ENCODE measurements at places on chromosomes 2 and 18. TPM values are rescaled to one million over a fixed set of nuclear protein-coding genes. Genes with fewer than 3 reads are reported as not detected.

DNA sequence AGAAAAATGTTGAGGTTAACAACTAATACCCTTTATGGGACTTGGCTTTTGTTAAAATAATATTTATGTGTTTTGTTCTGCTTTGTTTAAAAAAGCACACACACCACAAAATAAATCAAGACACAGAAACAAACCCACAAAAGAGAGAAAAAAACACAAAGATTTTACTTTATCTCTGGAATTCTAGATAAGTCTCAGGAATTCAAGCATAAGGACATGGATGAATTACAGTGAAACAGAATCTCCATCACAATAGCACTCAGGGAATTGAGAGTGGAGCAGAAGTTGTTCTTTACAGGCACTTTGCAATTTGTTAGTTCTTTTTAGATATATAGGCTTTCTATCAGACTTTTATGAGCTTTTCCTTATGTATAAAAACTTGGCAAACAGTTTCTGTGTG is 360.9 kb upstream of the ZC3H15 start:
- no peak for DNase-seq

GALNT14 gene
- 21.8 TPM for total RNA-seq

- no peak for DNase-seq
Measured at GRCh38 chr2:127125821-127126220, 18.9 kb upstream of the BIN1 start.

GRCh38 chr2:203451689-203452088 is 83.4 kb downstream of the RAPH1 start:
- DNase-seq = no peak

DNA sequence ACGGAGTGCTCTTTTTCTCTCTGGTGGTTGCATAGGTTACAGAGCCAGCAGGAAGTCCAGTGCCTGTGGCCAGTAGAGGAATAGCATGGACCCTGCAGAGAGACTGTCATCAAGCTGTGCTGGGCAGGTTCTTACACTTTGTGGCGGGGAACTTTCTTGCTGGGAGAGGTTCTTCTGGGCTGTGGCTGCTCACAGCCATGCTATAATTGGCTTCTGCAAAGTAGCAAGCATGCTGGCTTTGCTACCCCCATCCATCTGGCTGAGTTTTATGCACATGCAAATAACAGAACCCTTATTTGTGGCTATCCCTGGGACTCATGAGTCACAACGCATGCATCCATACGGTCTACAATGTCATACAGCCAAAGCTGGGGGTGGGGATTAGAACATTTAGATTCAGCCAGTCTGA is 68.9 kb downstream of the PLCL1 start:
- DNase-seq = no peak

FLACC1 gene
- 0.45 TPM for total RNA-seq

DNA sequence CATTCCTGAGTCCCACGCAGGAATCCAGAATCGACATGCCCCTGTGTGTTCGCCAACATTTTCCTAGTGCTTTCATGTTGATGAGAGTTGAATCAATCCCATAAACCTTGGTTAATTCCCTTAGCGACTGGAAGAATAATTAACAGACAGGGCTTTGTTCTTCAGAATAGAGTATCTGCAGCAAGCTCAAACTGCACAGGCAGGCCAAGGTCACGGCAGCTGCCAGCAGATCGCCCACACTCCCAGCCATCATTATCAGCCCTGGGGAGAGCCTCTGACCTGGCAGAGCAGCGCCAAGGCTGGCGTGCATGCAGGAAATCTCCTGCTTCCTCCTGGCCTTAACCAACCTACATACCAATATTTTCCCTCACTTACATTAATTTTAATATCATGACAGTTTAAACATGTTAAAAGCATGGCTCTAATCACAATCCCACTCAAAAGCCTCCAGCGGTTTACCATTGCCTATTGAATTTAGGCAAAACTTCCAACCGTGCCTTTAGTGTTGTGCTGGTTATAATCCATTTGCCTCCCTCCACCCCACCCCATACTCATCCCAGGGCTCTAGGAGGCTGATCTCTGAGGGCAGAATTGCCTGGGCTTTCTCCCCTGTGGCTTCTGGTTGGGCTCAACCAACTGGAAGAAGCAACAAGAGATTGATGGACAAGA is 46.8 kb upstream of the NCK2 start:
- no peak for DNase-seq

TMSB10 gene
- total RNA-seq = 6,173 TPM

GRCh38 chr2:39665811-39666490 is at the start of gene TMEM178A:
Gene TMEM178A (plus strand): TSS chr2:39665917. CDS start chr2:39665975, 58 bp downstream.
- no peak for DNase-seq

DNA sequence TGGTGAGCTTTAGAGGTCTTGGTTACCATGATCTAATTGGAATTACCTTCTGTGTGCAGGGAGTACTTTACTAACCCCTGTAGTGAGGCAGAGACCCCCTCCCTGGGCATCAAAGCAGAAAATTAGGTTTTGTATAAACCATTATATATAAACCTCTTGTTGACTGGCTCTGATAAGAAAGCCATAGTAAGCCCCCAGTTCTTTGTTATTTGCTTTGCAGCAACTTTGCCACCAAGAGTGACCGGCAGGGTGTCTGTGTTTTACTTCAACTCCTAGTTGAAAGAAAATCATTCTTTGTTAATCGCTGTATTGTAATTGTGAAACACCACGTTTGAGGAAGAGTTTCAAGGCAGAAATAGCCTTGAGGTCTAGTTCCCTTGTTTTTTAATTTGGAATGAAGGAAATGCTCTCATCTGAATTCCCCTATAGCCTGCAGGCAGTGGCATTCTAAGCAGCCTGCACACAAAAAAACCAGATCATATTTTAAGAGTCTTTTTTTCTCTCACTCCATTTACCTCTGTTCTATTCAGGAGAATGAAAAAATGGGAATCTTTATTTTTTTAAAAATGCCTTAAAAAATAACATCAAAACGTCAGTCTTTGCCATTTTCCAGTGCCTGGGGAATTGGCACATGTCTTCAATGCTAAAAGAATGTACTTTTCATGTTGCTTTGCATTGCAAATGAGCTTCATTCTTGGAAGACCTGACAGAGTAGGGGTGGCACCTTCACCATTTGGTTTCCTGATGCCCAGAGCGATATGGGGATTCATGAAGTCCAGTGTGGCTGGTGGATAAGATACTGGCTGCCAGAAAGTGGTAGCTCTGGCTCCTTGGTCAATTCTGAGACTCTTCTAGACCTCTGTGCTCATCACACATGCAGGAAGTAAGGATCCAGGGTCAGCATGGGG is 338.1 kb downstream of the SLC4A3 start:
- no peak for DNase-seq

DNA sequence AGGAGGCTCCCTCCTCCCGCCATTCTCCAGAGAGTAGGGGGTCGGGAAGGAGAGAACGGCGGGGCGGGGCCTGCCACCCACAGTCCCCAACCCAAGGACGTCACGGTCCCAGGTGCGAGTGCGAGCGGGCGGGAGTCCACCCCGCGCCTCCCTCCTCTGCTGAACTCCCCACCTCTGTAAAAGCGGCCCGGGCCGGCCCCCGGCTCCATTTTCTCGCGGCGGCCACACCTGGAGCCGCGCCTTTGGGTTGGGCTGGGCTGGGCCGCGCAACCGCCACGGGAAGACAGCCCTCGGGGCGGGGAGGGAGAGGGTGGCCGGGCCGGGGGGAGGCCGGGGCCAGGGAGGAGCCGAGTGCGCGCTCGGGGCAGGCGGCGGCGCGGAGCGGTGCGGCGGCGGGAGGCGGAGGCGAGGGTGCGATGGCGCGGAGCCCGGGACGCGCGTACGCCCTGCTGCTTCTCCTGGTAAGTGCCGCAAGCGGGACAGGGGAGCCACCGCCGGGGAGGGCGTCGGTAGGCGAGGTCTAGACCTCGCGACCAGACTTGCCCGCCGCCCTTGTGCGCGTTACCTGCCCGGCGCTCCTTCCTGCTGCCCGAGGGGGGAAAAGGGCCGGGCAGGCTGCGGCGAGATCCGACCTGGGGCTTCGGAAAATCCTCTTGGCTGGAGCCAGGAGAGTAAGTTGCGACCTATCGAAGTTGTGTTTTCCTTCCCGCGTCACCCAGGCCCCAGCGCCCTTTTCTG is at the start of gene DSG2:
Gene DSG2 (plus strand): TSS at position 342 of the 738 bp plus-strand sequence. CDS start 75 bp downstream, at position 417.
- no peak for DNase-seq

STK17B gene
- 23.2 TPM for total RNA-seq

DNA sequence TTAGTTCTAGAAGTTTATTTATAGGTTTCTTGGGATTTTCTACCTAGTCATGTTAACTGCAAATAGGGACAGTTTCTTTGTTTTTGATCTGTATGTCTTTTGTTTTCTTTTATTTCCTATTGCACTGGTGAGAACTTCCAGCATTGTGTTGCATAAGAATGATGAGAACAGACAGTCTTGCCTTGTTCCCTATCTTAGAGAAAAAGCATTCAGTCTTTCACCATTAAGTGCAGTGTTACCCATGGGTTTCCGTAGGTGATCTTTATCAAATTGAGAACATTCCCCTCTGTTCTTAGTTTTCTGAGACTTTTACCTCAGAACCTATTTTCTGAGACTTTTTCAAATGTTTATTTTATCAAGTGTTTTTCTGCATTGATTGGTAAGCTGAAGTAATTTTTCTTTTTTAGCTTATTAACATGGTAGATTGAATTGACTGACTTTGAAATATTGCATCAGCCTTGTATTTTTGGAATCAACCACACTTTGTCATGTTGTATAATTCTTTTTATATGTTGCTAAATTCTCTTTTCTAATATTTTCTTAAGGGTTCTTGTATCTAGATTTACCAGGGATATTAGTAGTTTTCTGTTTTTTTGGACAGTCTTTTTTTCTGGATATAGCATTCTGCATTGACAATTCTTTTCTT is 17.2 kb downstream of the MFSD6 start:
- DNase-seq = no peak

DNA sequence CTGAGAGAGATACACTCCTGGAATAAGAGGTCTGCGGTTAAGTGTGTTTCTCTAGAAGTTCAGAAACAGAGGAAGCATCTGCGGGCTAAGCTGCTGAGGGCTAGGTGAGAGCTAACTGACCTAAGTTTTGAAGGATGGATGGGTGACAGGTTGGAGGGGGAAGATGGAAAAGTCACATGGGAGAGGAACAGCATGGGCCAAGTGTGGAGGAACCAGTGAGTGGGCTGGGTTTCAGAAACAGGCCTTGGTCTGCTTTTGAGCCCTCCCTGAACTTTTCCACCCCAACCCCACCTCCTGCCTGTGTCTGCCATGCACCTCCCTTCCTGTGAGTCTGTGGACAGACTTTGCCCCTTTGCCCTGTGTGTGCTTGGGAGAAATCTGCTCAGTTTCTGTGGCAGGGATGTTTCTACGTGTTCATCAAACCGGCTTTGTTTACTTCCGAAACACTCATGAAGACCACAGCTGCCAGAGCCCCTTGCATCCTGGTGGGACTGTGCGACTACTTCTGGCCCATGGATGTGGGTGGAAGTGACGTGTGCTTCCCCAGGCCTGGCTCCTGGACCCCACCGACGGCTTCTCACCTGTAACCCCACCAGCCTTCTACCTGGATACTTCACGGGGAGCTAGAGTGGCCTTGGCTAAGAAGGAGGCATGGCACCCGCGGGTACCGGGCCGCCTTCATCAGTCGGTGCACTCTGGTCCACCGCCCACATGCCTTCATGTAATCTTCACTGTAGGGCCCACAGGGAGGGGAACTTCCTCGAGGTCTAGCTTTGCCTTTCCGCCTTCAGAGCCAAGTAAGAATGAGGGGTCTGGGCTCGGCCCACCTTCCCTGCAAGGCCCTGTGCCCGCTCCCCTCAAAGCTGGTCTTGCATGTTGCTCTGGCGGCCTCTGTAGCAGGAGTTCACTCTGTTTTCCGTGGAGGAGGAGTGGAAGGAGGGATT is 1.4 kb upstream of the HPCAL1 start:
- DNase-seq = no peak

- DNase-seq = no peak
Measured at GRCh38 chr18:7023581-7023980, 94.0 kb downstream of the LAMA1 start.

DNA sequence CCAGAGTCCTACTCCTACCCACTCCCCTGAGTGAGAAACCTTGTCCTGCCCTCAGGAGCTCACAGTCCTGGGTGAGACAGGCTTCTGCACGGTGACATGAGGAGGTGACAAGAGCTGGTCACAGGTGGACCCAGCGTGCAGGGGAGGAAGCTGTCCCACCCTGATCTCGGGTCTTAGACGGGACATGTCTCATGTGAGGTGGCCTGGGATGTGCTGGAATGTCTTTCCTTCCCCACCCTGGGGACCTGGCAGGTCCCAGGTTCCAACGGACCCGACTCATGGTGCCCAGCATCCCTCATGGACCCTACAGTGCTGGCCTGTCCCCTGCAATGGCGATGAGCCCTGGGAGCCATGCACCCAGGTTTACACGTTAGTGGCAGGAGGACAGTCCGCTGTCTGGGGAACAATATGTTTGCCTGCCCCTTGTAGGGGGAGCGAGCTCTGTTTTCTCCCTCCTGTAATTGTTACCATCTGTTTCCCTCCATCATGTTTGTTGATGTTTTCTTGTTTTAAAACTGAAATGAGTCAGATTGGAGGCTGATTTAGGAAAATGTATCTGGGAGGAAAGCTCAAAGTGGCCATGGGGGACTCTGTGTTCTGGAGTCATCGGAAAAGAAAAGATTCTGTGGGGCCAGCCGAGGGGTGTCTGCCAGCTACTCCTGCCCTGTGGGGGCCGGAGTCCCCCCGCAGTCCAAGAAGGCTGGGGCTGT is 238.1 kb downstream of the KLHL29 start:
- no peak for DNase-seq

LRRC30 gene
- not detected for total RNA-seq

DNA sequence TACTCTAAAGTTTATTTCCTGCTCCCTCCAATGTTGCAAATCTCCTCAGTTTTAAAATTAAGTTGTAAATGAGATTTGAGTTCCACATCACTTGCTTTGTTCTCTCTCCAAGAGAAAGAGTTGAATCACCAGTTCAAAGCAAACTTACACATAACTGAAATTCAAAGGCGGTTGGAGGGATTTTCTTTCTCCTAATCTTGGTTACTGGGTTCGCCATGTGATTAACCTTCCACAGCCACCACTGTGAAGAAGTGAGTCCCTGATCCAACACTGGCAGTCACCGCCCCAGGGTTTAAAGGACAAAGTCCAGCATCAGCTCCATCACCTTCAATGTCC is 247.1 kb downstream of the MYCN start:
- DNase-seq = no peak

CPO gene
- total RNA-seq = not detected

DLX1 gene
- 3.8 TPM for total RNA-seq

DNA sequence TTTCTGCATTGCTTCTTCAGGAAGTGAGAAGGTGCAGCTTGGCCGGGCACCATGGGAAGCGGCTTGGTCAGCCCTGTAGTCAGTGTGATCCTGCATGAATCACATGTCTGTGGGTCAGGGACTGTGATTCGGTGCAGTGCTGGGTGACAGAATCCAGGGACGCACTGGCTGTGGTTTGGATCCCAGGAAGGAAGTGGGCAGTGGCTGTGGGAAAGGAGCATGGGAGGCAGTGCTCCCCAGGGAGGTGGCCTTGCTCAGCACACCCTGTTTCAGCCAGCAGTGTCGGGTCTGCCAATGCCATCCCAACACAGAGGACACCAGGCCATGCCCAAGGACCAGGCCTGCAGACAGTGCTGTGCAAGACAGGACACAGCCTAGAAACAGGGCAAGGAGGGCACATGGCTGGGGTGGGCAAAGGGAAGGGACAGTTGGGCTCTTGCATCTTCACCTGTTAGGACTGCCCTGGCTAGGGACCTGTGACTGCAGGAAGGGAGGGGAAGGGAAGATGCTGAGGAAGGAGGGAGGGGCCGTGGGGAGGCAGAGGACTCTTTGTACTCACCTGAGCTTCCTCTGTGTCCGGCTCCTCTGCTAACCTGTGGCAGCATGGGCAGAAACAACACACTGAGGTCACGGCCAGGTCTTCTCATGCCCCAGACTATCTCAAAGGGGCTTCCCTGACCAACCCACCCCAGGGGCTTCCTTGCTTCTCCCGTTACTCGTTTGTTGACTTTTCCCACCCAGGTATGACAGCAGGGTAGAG is 37.2 kb upstream of the DNMT3A start:
- DNase-seq = no peak
